Inflammatory macrophage (primary cell): ENCODE measurements at places on chromosomes 3 and 15.

DNA sequence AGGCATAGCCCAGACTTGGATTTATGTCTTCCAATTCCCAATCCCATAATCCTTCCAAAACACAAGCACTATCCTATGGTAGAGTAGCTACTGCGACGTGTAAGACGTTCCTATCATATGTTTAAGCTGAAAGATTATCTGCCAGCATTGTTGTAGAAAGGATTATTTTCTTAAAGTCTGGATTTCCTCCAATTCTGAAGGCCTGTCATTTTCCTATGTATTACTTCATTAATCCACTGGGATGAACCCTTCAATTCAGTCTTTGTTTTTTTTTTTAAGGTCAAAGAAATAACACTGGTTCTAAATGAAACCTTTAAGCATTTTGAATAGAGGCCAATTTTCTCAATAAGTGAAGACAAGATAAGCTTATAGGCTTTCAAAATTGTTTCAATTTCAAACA, 289.0 kb downstream of the SLC9A9 start:
- no peak for DNase-seq

DNA sequence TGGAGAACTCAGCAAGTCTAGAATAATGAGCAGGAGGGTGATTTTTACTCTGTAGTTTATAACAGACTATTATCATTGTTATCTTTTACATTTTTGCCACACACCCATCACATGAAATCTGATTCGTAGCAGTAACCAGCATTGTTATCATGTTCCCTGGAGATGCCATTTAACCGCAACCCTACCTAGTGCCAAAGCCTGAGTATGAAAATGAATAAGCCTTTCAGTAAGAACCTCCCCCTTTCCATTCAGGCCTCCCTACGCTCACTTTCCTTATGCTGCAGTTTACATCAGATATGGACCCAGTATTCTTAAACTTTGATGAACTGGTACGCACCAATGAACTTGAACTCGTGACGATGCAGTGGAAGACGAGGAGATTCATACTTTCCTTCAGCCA, 158.7 kb upstream of the SPRED1 start:
- no peak for DNase-seq

GRCh38 chr15:38518084-38518483, 46.5 kb downstream of the RASGRP1 start:
- no peak for DNase-seq

DNA sequence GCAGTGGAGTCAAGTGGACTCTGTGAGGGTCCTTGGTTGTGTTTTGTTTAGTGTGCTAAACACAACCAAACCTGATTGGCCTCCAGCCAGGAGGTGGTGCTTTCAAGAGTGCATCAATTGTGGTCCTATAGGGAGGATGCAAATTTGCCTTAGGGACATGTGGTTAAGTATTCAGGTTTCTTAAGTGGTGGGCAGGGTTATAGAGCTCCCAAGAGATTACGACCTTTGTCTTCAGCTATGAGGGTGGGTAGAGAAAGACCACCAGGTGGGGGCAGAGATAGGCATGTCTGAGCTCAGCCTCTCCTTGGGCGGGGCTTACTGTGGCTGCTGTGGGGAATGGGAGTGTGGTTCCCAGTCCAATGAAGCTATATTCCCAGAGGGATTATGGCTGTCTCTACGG, 186.6 kb downstream of the SQOR start:
- no peak for DNase-seq

GRCh38 chr3:68972358-68972979, 40.1 kb upstream of the TAFA4 start:
- peak; percentile 66 for DNase-seq

DNA sequence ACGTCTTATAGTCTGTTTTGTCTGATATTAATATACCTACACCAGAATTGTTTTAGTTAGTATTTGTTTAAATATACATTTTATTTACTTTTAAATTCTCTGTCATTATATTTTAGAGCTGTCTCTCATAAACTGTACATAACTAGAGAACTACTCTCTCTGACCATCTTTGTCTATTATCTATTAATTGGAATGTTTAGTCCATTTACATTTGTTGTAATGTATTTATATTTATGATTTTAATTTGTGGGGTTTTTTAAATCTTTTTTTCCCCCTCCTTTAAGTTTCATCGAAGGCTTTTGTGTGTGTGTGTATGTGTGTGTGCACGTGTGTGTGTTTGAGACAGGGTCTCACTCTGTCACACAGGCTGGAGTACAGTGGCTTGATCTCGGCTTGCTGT, 47.1 kb downstream of the ITPR1 start:
- DNase-seq: no peak

GRCh38 chr15:80012060-80012726, 41.2 kb upstream of the BCL2A1 start:
- DNase-seq: no peak

DNA sequence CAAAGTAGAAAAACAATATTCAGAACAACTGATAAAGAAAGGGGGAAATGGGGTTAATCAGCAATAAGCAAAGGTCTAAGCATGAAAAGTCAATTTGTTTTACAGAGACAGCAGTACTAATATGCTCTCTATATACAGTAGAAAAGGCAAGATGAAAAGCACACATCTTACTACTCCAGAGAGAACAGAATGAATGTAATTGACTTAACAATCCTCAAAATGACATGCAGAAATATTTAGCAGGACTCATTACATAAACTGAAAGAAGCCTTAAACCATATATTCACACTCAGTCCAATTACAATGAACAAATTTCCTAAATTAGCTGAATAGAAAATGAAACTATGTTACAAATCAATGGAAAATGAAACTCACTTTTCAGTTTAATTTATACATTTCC, 319.8 kb downstream of the SUCLG2 start:
- DNase-seq: no peak

DNA sequence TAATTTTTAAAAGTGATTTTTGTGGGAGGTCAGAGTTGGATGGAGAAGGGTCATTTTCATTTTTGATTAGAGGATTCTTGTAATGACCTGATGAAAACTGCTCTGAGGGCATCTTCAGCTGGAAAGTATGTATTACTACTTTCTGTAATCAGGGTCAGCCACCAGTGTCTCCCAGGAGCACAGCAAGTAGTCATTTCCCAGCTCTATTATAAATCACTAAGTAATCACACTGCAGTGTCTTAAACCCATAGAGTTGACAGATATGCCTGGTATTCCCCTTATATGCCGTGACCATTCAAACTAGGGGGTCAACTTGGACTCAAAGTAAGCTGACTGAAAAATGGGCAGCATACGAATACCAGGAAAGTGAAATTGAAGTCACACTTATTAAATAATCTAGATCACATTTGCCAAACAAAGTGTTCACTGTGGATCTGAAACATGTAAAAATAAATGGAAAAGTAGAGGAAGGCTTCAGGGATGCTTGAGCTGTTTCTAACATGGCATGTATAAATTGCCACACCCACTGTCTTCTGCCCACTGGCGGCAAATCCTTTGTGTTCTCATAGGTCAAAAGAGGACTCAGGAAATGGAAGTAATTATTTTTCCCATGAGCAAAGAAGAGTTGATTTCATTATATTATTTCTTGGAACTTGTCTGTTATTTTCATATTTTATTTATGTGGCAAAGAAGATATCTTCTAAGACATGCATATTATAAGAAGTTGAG, 105.7 kb downstream of the MBNL1 start:
- DNase-seq: no peak

DNA sequence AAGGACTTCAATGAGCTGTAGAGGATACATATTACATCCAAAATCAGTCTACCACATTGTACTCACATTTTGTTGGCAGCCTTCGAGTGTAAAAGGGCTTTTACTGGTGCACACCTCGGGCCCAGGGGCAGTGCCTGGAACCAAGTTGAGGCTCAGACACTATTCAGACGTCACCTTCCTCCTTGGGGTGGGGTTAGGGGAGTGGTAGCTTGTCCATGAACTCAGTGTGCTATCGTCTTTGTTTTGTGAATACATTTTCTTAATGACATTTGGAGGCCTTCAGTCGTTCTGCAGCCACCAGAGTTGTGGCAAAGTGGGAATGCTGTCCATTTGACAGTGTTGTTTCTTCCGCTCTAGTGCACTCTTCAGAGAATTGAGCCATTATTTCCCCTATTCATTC, 114.2 kb downstream of the PGPEP1L start:
- DNase-seq: no peak
